Frontal cortex (tissue), 4 donors: ENCODE measurements at places on chromosomes 2 and 18. TPM values are rescaled to one million over a fixed set of nuclear protein-coding genes. Genes with fewer than 3 reads are reported as not detected.

The IL1F10 gene
- total RNA-seq, result not detected

The MZT2A gene
- 40.4 TPM for total RNA-seq

DNA sequence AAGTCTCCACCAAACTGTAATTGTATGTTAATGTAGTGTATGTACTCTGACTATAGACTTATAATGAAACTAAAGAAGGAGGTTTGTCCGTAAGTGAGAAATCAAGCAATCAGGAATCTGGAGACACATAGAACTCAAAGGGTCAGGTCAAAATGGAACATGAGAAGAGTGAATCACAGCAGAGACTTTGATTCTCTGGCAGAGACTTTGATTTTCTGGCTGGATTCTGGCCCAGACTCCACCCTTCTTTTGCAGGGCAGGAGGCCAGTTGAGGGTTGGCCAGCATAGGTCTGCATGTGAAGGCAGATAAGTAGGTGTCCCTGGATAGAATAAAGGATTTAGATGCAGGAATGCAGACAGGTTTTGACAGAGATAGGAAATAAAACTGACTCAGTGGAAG is 11.0 kb upstream of the NCKAP5 start:
- no peak for DNase-seq

The ACADL gene
- 8.2 TPM for total RNA-seq

The ABCB11 gene
- total RNA-seq, result under 0.01 TPM

DNA sequence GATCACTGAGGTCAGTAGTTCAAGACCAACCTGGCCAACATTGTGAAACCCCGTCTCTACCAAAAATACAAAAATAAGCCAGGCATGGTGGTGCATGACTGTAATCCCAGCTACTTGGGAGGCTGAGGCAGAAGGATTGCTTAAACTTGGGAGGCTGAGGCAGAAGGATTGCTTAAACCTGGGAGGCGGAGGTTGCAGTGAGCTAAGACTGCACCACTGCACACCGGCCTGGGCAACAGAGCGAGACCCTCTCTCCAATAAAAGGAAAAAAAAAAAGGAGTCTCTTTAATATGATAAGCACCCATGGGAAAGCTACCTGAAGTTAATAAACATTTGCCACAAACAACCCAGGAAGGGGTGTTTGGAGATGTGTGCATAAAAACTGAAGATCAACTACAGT is 2.6 kb downstream of the STRN start:
- DNase-seq, result no peak
